Daoy (cell line): ENCODE measurements at places on chromosomes 5 and 9.
A peak's percentile ranks its signal among the peaks of the same experiment; 100 is the strongest.

DNA sequence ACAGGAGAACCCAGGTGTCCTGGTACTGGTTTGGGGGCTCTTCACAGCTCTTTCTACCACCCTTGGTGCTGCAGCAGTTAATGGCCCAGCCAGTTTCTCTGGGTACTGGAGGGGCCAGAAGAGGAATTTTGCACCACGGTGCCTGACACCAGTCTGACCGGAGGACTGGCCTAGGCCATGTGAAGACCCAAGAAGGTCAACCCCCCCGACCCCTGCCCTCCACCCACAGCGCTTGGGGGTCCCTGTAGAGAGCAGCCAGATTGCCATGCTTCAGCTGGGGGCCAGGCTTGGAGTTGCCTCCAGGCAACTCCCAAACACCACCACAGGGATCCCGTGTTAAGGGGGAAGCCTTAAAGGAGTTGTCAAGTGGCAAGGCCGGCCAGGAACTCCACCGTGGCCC is 6.2 kb downstream of the ARSI start:
- DNase-seq: no peak

GRCh38 chr5:17056141-17056631 is 120.1 kb upstream of the MYO10 start:
- peak; percentile 80 for DNase-seq

GRCh38 chr9:24832307-24832706 is 286.6 kb upstream of the IZUMO3 start:
- no peak for DNase-seq

DNA sequence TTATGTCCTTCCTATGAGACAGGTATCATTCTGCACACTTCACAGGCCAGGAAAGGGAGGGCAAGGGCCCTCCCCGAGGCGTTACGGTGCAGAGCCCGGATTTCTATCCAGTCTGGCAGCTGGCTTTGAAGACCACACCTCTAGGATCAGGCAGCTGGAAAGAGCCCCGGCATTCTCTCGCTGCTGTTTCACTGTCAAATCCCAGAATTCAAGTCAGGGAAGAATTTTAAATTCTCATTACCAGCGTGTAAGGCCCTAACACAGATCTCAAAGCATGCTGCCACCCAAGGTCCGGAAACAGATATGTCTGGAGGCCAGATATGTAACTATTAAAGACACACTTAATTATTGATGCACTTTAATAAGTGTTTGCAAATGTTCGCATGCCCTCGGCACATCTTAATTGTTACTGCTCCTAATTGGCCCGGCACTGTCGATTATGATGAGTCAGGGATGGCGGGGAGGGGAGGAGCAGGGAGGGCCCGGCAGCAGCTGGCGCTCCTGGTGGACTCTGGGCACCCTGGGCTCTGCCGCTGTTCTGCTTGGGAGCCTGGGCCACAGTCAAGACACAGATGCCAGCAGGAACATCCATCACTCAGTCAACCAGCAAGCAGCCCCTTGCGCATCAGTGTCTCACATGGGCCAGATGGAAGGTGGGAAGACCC is 76.3 kb upstream of the BARHL1 start:
- peak; percentile 34 for DNase-seq

- DNase-seq: no peak
Measured at GRCh38 chr5:146624179-146624578, 108.2 kb upstream of the GPR151 start.

- DNase-seq: peak; percentile 76
Measured at GRCh38 chr5:111948092-111948841, 191.3 kb upstream of the NREP start.

DNA sequence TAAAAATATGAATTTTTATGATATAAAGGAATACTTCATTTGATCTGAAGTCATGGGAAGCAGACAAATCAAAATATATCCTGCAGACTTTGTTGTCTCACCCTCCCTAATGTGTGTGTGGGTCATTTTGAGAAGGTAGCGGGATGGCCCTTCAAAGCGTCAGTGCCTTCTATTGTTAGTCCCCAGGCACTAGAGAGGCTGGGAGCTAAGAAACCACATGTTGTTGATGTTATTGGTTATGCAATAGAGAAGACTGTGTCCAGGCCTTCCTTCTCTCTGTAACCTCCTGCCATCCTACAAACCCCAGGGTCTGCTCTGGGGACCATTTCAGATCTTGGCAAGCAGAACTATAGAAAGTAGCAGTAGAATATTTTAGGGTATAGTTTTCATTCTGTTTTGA is 94.7 kb downstream of the NLN start:
- DNase-seq: no peak

GRCh38 chr9:20031836-20032235 is 243.0 kb upstream of the SLC24A2 start:
- DNase-seq: no peak

DNA sequence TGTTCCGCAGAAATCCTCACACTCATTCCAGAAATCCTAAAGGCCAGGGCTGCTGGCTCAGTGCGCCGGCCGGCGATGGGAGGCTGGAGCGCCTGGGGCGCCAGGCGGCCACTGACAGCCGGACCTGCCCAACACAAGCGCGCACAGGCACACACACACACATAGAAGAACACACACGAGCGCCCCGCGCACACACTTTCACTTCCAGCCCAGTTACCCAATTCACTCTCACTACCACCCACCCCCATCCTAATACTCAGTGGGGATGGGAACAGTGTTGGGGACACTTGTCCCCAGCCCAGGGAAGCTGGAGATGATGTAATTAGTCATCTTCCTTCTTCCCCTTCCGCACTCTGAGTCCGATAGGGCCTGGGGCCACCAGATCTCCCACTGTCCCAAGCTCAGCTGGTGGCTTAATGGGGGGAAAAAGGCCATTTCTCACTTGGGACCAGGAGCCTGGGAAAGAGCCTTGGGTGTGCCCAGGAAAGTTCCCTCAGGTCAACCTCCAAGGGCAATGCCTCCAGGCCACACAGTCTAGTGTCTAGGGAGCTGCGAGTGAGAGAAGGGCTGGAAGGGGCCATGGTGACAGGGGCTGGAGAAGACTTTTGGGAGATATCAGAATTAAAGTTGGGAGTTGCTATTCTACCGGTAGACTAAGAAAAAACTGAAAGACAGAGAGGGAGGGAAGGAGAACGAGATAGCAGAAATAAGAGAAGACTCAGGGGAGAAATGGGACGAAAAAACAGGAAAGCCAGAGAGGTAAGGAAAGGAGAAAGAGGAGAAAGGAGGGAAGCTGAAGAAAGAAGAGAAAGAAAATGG is 1.7 kb downstream of the EBF1 start:
- DNase-seq: peak; percentile 54

- peak; percentile 34 for DNase-seq
Measured at GRCh38 chr5:59873113-59873512, 20.4 kb downstream of the PDE4D start.

GRCh38 chr5:116579144-116579543 is 4.5 kb upstream of the SEMA6A start:
- DNase-seq: no peak

DNA sequence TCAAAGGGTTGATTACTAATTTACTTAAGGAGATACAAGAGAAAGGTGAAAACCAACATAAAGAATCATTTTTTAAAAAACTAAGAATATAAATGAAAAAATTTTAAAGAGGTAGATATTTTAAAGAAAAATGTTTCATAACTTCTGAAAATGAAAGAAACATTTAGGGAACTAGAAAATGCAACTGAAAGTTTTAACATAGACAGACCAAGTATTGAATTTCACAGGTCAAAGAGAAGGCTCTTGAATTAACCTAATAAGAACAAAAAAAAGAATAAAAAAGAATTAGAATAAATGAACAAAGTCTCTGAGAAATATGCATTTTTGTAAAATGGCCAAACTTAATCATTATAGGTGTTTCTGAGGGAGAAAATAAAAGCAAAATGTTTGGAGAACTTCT is 16.1 kb upstream of the FAM174A start:
- DNase-seq: no peak

DNA sequence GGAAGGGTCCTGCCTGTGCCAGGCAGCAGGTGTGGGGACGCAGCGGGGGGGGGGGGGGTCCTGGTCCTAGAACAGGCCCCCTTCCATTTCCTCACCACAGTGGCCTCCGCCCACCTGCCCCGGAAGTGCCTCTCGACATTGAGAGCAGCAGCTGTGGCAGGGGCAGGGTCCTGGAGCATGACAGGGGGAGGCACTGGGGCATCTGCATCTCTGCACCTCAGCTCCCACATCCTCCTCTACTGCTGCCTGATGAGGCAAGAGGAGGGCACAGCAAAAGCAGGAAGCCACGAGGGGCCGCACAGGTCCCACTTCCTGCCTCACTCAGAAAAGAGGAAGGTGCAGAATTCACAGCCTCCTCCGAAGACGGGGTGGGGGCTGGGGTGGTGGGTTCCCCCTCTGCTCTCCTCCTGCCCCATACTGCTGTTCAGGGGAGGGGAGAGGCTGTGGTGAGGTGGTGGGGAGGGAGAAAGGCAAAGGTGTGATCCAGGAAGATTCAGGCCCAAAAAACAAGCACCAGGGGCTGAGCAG is 14.8 kb downstream of the AKNA start:
- no peak for DNase-seq

DNA sequence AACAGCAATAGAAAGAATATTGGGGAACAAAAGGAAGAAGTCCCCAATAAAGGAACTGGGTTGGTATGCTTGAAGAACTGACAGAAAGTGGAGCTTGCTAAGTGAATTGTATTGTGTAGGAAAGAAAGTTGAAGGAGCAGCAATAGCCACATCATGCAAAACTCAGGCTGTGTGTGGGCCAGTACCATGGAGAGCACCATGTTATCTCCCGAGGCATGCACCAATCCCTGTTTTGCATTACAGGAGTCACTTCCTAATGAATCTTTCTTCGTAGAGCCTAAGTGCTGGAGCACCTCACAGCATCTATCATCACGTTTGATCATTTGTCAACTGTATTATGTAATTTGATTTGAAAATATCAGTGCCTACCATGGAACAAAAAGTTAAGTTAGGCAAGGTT is 137.7 kb upstream of the NMUR2 start:
- DNase-seq: no peak

- no peak for DNase-seq
Measured at GRCh38 chr9:22401671-22402070, 45.0 kb upstream of the DMRTA1 start.

DNA sequence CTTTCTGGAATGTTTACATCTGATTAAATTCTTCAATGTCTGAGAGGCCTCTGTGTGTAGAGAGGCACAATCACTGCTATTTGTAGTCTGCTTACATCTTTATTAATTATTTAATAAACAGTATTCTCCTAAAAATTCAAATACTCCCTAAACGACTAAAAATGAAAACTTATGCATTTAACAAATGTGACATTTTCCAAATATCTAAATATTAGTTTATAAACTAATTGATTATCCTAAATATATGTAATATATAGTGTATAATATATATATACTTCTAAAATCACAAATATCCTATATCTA is 57.7 kb upstream of the ZBED3 start:
- DNase-seq: no peak
